DMS79 (cell line): ENCODE measurements at places on chromosomes 4 and X.

GRCh38 chrX:95058815-95059214 is 1384.8 kb downstream of the FAM133A start:
- DNase-seq, result no peak

- no peak for DNase-seq
Measured at GRCh38 chrX:66489339-66489738, 149.5 kb downstream of the EDA2R start.

GRCh38 chr4:1152290-1152689 is 20.1 kb downstream of the SPON2 start:
- no peak for DNase-seq

DNA sequence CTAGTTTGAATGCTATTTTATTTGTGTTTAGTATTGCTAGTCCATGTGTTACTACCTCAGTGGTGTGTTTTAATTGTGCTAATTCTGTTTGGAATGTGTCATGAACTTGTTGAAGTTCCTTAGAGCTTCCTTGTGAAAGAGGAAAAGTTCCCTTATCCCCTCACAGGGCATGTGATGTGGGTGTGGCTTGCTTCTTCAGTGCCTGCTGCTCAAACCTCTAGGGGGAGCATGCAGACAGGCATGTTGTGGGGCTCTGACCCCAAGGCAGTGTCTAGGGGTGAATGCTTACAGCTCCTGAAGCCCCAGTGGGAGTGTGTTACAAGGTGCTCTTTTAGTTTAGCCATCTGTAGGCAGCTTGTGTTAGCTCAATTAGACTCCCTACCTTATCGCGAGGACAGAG is 86.5 kb downstream of the MAGED4 start:
- no peak for DNase-seq

DNA sequence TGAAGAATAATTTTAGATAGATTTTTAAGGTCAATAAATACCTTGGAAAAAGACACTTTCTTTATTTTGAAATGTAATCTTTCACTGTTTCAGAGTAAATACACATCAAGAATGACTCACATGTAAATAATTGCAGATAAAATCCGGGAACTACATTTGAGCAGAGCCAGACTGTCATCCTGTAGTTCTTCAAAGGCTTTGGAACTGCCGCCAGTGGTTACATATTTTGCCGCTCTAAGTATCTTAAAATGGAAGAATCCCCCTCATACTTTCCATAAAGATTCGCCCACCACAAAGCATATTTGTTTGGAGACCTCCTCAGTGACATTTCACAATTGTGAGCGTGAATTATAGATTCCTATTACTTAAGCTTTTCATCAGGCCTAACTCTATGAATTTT is 607.8 kb upstream of the ZFP42 start:
- no peak for DNase-seq
